ENCODE measurements at places on chromosomes 12 and 14.

DNA sequence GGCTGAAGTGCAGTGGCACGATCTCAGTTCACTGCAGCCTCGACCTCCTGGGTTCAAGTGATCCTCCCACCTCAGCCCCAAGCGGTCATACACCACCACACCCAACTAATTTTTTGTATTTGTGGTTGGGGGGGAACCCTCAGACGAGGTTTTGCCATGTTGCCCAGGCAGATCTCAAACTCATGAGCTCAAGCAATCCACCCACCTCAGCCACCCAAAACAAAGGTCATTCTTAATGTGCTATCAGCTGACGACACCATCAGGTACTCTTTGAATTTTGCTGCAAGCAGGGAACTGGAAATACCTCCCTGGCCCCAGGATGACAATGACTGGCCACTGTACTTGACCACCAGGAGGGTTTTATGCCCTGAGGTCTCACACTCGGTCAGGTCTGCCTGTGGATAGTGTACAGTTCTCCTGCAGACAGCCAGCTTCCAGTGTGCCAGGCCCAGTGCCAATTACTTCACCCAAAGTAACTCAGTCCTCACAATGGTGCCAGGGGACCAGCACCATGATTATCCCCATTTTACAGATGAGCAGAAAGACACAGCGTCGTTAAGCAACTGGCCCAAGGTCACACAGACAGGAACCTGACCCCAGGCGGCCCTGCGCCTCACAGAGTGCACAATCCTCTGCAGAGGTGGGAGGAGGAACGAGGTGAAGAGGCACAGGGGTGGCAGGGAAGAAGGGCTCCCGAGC lies 42.9 kb downstream of the ITPK1 start:
- DNase-seq, result no peak

- DNase-seq, result no peak
Observed at GRCh38 chr12:121009741-121010140, 6.5 kb downstream of the C12orf43 start.

DNA sequence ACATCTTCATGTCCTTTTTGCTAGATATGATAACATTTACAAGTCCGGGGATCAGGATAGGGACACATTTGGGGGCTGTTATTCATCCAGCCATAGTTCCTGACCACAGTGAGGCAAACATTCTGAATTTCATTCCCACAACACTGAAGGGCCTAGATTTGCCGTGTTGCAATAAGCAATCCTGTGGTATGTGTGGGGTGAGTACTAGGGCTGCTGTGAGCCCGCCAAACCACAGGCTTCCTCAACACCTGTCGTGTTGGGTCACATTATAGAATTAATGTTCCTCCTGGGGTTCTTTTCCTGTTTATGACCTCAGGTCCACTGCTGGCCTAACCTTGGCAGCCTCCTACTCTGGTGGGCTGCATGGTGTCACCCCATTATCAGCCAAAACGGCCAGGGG lies 119.2 kb downstream of the TBC1D30 start:
- DNase-seq, result no peak

- DNase-seq, result no peak
Observed at GRCh38 chr12:113889076-113889475, 77.0 kb downstream of the RBM19 start.

- DNase-seq, result no peak
Observed at GRCh38 chr12:77548797-77549196, 281.9 kb upstream of the NAV3 start.

Measured in NCI-H345 (cell line).